ENCODE measurements at places on chromosomes 12 and 14. TPM values are rescaled to one million over a fixed set of nuclear protein-coding genes. Genes with fewer than 3 reads are reported as not detected.

Gene RSRC2
- total RNA-seq = 22.8 TPM

Gene GLS2
- total RNA-seq = not detected

Gene PLXNC1
- total RNA-seq = 1.7 TPM

Gene ASB8
- total RNA-seq = 13.4 TPM

Gene STXBP6
- 5.0 TPM for total RNA-seq

Gene RASAL1
- total RNA-seq = not detected

Gene ZFYVE26
- total RNA-seq = 8.1 TPM

Gene LRP1-AS
- not detected for total RNA-seq

Gene KCNH3
- total RNA-seq = 0.26 TPM

Gene KDM5A
- 24.2 TPM for total RNA-seq

Gene GTF2H3
- total RNA-seq = 24.4 TPM

Gene DLGAP5
- total RNA-seq = 18.1 TPM

Gene TMEM233
- total RNA-seq = not detected

Gene GLI1
- 2.7 TPM for total RNA-seq

Gene TAS2R8
- total RNA-seq = 0.08 TPM

Gene COX8C
- not detected for total RNA-seq

Gene CCDC177
- under 0.01 TPM for total RNA-seq

Gene TRPV4
- total RNA-seq = 8.7 TPM

Gene REM2
- total RNA-seq = 0.32 TPM

Gene HOXC12
- not detected for total RNA-seq

Gene SMCO2
- total RNA-seq = not detected

Gene TBC1D30
- total RNA-seq = 0.39 TPM
